ENCODE measurements at places on chromosomes 7 and 10.
A peak's percentile ranks its signal among the peaks of the same experiment; 100 is the strongest.

GRCh38 chr10:92990615-92991014, 70.0 kb upstream of the CYP26C1 start:
- peak; percentile 30 for DNase-seq

DNA sequence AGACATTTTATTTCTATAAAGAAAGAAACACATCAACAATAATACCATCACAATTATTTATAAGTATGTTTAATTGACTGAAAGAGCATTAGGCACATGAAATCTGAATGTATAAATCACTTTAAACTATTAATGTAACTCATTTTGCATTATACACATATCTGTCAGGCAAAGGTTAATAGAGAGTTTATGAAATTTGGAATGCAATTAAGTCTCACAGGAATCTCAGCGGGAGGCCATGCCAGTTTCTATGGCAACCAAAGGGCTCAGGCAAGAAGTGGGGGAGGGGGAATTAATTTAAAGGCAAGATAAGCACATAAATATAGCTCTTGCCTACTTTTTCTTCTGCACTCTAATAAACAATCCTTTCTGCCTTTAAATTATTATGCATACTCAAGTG, 152.6 kb downstream of the SLC16A9 start:
- DNase-seq = no peak

GRCh38 chr7:26398427-26398755, 106.7 kb downstream of the SNX10 start:
- DNase-seq = peak; percentile 13

DNA sequence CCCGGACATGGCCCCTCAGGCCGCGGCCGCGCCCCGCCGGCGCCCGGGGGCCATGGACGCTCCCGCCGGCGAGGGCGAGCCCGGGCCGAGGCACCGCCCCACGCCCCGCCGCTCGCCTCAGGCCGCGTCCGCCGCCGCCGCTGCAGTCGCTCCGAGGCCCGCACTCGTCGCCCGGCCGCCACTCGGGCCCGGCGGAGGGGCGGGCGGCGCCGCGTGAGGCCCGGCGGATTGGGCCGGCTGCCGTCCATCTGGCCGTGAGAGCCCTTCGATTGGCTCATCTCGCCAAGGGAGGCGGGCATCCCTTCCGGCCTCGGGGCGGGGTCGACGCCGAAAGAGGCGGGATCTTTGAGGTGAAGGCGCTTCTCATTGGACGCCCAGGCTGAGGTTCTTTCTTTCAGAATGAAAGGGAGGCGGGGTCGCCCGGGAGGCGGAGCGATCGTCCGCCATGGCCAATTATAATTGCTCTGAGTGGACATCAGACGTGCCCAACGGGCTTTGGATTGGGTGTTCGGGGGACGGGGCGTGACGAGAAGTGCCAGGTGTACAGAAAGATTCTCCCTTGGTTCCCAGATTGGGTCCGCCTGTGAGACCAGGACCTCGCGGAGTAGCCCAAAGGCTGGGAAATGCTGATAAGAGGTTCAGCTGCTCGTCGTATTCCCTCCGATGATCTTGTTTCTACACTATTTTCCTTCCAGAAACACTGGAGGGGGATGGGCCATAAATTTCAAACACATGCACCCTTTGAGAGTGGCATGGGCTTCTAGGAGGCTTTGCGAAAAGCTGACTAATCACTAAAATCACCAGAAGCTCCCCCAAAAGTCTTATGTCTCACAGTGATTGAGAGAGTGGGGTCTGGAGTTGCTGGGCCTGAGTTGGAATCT, at the start of gene GNA12:
GNA12 (minus strand) TSS at position 156 of the 881 bp plus-strand sequence; CDS start at position 9, 147 bp downstream.
- DNase-seq = peak; percentile 99

- DNase-seq = no peak
Observed at GRCh38 chr10:24255115-24255880, 46.4 kb downstream of the KIAA1217 start.

DNA sequence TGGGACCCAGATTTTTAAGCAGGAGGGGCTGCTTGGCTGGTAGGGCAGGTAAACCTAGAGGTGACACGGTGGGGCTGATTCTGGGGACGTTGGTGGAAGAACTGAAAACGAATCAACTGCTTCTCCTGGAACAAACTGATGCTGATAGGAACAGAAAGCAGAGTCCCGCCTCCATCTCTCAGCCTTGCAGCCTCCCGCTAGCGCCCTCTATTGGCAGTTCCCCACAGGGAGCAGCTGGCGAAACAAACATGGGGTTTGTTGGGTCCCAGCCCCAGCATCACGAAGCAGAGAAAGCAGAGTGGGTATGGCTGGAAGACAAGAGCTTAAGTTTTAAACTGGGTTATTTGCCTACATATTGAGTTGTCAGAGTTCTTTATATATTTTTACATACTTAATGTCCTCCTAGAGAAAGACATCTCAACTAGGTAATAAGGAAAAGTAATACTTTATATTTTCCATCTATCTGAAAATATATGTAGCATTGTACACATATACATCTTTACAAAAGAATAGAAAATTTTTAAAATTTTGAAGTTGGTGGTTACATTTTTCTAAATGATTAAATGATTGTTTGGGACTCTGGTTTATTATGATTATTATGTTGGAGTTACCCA, 42.3 kb upstream of the FOXI2 start:
- no peak for DNase-seq

- no peak for DNase-seq
Observed at GRCh38 chr7:151110236-151110940, 24.1 kb downstream of the AGAP3 start.

DNA sequence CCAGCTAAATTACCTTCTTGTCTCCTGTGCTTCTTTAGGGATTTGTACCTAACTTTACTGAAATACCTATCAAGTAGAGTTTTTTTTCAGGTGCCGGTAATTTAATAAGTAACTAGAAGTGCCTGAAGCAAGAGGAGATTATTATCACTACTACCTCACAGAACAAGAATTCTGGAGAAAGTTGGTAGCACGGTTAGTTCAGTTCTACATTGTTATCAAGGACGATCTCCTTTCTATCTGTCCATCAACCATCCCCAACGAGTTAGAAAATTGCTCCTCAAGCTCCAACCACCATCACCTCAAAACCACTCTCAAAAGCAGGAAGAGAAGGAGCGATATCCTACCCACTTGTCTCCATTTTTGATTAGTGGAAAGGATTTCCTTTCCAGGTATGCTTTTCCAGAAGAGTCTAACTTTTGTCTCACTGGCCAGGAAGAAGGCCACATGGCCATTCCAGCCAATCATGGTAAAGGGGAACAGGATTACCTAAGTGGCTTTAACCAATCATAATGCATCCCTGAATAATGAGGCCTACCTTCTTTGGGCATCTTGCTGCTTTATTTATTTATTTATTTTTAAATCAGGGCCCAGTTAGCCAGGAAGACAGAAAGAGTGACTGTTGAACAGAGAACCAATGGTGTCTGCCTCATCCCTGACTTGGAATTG, 265.2 kb downstream of the SNX13 start:
- no peak for DNase-seq

All from astrocyte of the spinal cord (primary cell).